ENCODE measurements at places on chromosomes 1 and 21.

GRCh38 chr1:22159891-22160290 lies 17.0 kb upstream of the WNT4 start:
- DNase-seq = peak; percentile 41

DNA sequence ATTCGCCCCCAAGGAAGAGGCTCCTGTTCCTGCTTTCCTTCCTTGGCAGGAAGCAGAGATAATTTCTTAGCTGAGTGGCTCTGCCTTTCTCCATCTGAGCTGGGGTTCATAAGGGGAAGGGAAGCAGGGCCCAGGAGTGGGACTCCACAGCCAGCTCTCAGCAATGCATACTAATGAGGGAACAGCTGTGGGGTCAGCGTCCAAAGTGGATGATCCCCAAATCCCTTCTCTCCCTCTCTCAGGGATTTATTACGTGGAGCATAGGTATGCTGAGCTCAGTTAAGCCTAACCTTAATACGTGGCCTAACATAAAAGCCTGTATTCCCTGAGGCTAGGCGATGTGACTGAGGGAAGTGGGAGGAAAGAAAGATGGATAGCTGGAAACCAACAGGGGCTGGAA lies 87.3 kb upstream of the CTTNBP2NL start:
- no peak for DNase-seq

DNA sequence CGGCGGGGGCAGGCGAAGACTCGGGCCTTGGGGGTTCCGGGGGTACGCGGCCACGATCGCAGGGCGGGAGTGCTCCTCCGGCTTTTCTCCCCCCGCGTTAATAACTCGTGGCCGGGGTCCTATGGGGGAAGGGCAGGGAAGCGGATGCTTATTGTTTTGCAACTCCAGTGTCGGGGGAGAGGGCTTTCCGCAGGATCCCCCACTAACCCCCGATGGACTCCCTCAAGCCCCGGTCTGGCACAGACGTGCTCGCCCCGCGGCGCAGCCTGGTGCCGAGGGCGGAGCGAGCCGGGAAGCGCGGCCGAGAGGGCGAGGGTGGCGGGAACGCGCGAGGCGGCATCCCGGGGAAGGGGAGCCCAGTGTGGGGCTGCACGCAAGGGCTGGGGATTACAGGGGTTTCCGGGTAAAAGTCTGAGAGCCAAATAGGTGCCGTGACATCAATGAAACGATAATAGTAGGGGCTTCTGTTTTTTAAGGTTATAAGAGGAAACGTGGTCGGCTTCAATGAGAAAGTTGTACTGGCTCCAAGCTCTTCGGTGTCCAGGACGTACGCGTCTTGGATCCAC lies 772 bp downstream of the UCK2 start:
- peak; percentile 35 for DNase-seq

- DNase-seq = no peak
These were observed 36.8 kb downstream of the GADD45A start for GRCh38 chr1:67721650-67722291.

DNA sequence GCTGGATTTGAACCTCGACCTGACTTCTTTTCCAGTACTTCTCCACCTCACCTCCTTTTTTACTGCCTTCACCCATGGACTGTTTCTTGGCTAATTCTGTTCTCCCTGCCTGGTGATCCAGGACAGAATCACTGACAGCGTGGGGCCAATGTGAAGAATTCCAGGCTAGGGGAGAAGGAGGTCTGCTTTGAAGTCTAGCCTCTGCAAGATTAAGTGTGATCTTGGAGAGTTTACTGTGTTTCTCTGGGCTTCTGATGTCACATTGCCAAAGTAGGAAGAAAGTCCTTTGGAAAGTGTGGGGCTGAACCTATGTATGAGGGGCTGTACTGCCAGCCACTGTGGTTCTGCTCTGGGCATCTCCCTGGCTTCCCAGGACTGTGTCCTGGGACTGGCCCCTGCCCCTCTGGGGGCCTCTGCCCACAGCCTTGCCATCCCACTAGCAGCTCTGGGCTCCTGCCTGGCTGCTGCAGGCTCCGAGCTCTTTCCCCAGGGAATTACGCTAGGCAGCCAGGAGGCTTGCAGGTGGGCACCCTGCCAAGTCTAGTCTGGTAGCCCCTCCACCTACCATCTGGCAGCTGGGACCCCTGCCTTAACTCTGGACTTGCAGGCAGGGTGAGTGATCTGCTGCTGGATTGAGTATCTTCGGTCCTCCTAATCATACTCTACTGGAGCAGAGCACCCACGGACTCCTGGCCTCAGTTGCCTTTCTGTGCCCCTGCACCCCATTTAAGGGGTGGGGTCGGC lies 52.2 kb downstream of the YARS1 start:
- no peak for DNase-seq

GRCh38 chr21:34181431-34182039 lies 108.2 kb downstream of the MRPS6 start:
- DNase-seq = no peak

GRCh38 chr1:48362901-48363300 lies 109.1 kb downstream of the SPATA6 start:
- no peak for DNase-seq

DNA sequence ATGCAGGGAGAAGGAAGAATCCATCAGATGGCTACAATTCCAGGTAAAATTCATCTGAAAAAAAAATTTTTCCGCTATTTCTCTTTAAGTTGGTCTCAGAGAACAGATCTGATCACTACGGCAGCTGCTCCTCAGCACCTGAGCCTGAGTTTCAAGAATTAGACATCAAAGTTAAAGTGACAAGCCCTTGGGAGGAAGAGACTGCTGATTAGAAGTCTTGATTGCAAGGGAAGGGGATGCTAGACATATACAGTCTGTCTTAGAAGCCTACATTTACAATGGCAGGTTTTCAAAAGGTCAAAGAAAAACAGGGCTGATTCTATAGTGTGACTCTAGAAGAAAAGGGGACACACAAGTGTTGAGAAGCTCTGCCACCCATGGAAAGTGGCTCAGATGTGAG lies 48.3 kb downstream of the SUSD4 start:
- no peak for DNase-seq

DNA sequence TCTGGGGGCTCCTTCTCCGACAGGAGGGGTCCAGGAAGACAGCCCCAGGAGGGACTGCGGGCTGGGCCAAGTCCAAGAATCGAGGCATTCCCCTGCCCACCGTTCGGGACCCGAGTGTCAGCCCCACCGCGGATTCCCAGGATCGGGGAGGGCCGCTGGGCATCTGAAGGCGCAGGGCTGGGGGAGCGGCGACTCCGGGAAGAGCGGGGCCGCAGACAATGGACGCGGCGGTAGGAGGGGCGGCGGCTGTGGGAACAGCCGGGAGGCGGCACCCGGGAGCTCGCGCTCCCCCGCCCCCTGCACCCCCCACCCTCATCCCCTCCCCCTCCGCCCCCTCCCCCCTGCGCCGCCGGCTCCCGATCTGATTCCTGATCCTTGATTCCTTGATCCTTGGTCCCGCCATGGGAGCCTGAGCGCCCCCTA lies at the start of gene VANGL2:
VANGL2 (plus strand) TSS at position 342 of the 423 bp plus-strand sequence. CDS start 15,274 bp downstream, outside the sequence.
- DNase-seq = peak; percentile 85

- DNase-seq = no peak
These were observed 3.3 kb downstream of the CASZ1 start for GRCh38 chr1:10793129-10793651.

DNA sequence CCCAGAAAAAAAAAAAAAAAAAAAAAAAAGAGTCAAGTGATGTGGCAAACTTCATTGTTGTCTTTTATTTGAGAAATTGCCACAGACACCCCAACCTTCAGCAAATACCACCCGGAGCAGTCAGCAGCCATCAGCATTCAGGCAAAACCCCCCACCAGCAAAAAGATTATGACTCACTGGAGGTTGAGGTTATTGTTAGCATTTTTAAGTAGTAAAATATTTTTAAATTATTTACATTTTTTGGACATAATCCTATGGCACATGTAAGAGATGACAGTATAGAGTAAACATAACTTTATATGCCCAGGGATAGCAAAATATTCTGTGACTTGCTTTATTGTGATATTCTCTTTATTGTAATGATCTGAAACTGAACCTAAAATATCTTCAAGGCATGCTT lies 95.6 kb downstream of the CENPF start:
- no peak for DNase-seq

DNA sequence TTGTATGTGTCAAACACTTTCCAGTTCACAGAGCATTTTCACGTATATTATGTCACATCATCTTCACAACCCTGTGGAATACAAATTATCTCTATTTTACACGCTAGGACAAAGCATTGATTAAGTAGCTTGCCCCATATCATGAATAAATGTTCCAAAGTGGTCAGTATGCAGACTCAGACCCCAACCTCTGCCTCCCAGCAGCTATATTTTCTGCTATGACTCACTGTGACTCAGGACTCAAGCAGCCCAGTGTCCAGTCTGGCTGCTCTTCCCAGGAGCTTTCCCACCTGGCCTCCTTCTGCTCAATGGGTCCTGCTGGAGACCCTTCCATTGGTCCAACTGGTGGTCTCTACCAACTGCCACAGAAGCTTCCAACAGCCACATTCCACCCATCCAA lies 56.0 kb upstream of the RAP1A start:
- no peak for DNase-seq

- DNase-seq = peak; percentile 45
These were observed 570 bp upstream of the PEX10 start for GRCh38 chr1:2412773-2413494.

DNA sequence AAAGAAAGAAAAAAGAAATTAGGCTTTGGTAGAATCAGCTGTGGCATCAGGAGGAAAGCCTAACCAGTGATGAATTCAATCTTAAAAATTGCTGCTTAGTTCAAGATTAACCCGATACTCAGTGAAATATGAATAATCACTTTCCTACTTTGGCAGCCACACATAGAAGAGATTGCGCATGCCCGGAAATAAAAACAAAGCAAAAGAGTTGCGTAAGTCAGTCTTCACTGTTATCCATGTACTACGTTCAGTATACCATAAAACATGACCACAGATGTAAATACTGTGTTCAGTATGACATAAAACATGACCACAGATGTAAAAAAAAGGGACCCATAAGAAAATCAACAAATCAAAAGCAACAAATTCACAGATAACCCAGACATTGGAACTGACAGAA lies 19.2 kb downstream of the CD1D start:
- DNase-seq = no peak

DNA sequence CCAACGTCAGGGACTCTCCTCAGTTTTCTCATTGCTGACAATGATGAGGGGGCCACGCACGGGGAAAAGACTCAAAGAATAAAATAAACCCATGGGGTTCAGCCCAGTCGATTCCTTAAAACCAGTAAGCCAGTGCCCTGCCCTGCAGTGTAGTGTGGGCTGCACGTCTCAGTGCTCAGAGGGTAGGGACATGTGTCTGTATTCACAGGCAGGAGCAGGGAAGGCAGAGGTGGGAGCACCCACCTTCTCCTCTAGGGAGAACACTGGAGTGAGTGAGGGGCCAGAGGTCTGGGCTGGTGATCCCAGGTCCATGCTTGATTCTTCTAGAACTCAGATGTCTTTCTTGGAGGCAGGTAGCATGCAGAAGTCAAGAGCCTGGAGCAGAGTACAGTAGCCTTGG lies 303.6 kb downstream of the MATN1 start:
- DNase-seq = no peak

DNA sequence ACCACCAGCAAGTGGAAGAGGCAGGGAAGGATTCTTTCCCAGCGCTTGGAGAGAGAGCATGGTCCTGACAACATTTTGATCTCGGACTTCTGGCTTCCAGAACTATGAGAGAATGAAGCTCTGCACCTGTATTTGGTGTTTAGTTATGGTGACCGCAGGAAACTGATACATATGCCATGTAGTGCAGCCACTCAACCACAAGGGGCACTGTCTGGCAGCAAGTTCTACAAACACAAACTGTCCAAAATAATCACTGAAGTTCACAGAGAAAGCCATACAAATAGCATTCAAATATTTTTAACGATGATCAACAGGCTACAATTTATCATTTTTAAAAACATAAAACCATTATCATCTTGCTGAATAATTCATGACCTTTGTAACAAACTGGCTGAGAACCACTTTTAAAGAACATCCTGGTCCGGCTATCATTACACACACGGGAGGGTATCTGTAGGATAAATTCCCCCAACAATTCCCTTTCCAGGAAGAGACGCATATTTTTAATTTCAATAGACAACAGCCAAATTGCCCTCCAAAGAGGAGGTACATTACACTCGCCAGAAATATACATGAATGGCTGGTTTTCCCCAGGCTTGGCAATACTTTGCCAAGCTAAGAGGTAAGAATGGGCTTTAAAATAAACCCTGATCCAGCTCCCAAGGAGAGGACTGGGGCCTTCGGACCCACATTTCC lies 9.2 kb upstream of the CBR3 start:
- DNase-seq = peak; percentile 67

DNA sequence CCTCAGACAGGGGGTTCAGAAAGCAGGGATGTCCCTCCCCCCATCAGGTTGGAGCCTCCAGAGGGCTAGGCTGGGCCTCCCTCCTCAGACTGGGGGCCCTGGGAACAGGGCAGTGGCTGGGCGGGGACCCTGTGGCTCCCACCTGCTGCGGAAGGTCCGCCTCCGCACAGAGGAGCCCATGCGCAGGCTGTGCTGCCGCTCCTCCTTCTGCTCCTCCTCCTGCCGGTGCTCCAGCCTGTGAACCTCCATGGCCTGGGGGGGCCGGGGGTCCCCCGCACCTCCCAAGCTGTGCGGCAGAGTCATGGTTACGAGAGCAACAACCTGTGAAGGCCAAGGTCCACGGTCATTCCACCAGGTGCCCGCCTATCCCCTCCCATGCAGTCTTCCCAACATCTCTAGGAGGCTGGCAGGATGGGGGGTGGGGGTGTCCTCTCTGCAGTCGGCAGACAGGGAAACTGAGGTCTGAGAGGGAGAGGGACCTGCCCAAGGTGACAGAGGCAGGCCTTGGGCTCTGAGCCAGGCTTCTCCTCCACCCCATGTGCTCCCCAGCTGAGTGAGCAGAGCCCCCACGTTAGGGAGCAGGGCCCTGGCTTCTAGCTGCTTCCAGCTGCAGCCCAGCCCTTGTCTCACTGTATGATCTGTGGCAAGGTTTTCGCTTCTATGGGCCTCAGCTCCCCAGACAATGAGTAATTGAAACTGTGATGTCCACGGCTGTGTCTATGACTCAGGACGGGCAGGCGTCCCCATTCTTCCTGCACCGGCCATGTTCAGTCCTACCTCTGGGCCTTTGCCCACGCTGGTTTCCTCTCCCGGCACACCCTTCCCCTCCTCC lies 3.4 kb downstream of the MYOM3 start:
- no peak for DNase-seq

GRCh38 chr1:108100148-108100547 lies 100.0 kb downstream of the SLC25A24 start:
- no peak for DNase-seq

DNA sequence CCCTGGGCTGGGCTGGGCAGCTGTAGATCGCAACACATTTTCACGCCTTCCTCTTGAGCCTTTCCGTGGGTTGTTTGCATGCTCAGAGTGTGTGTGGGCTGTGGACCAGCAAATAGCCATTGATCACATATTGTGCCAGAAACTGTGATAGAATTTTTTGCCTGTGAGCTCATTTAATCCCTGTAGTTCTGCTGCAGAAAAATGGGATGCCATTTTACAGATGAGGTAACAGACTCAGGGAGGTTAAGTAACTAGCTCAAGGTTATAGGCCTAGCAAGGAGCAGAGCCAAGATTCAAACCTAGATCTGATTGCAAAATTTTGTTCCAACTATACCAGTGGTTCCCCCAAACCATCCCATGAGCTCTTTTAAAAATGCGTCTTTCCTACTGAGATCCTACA lies 10.5 kb downstream of the SPATA46 start:
- no peak for DNase-seq
